Caudate nucleus (tissue), 63 donors: ENCODE measurements at places on chromosomes 1 and 21.

DNA sequence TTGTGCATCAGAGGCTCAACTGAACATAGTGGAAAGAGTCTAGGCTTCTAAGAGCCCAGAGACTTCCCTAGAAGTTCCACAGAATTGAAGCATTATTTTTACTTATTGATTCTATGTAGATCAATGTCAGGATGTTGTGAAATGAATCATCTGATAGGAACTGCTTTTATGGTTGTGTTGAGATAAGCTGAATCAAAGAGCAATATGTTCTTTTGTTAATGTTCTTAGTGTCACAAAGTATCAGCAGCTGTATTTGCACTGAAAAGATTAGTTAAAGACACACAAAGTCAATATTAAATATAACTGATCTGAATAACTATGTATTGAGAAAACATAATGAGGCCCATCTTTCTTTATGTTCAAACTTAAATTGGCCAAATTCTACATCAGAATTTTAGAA lies 430.7 kb upstream of the ZRANB2 start:
- no peak for DNase-seq

GRCh38 chr1:165633614-165634013 lies 2.6 kb downstream of the MGST3 start:
- DNase-seq = no peak

- DNase-seq = no peak
Measured at GRCh38 chr1:97461782-97462181, 459.1 kb downstream of the DPYD start.

DNA sequence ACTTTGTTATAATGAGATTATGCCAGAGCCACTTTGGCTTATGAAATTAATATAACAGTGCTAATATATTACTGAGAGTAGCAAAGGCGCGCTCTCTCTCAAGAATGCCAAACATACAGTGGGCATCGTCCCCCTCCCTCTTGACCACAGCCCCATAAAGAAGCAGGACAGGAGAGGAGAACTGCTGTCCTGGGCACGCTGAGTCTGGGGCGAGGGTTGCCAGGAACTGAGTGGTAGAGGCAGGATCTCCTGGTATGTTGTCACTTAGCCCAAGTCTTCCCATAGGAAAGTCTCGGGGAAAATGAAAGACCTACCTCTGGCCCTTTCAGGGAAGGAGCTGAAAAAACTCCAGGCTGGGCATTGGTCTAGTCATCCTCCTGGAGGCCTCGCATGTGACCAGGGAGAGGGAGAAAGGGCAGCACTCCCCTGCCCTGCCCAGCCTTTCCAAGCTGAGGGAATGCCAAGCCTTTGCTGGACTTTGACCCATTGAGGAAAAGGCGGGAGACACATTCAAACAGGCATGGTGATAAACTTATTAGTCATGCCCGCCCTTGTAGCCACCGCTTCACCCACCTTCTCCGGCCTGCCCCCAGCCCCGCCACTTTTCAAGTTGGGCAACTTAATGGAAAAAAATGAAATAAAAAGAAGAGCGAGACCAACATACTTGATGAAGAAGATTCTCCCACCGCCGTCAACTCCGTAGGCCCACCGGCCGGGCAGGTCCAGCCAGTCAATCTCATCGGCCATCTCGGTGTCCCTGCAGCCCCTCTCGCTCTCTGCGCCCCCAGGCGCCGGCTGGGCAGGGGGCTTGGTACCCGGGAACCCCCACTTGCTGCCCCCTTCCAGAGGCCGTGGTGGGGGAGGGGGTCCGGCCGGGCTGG lies 17.4 kb upstream of the PLEKHA6 start:
- DNase-seq = no peak
